ENCODE measurements at places on chromosomes 6 and 20.

- no peak for DNase-seq
Observed at GRCh38 chr6:22141241-22141745, 155.5 kb downstream of the PRL start.

DNA sequence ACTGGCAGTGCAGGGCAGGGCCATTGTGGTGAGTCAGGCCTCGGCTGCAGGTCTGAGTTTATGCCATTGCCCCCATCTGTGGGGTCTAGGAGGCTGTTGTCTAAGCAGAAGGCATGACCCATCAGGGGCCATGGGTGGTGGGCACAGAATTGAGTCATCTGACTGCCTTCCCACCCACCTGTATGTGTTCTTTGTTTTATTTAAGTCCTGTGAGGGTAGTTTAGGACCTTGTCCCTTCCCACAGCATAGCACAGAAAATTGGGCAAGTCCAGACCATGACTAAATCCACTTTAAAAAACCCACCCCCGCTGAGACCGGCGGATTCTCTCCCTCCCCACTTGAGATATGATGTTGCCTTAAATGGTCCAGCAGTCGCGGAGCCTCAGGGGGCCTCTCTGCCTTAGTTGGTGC is 40.3 kb downstream of the ERMARD start:
- DNase-seq = no peak

DNA sequence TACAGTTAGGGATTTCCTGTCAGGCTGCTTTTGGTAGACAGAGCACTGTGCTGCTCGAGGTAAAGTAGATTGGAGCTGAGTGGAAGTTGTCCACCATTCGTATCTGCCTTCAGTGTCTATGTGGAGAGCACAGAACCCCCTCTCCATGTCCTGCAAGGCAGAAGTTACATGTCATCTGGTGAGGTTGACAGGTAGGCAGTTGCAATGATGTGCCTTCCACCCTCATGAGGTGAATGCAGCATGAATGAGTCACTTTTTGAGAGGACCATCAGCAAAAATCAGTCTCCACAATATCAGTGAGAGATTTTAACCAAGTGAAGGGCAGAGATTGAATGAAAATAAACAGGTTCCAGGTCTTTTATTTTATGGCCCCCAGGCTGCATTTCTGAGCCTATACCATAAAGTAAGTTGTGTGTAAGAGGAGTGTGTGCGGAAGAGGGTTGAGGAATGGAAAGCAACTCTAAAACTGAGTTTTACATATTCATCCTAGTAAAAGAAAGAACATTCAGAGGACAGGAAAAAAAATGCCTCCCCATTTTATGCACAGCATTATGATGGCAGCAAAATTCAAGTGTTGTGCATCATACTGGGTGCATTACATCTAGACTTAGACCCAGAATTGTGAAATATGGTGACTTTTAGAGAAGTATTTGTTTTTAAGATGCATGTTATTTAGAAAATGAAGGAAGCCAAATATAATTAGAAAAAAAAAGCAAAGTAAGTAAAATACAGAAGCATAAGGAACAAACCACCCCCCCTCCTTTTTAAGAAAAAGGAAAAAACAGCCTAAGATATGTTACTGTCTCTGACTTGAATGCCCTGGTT is 15.8 kb downstream of the TRAPPC3L start:
- no peak for DNase-seq

GRCh38 chr6:11353921-11354389 is 121.5 kb upstream of the NEDD9 start:
- no peak for DNase-seq

GRCh38 chr20:10927936-10928840 is 254.4 kb upstream of the JAG1 start:
- DNase-seq = no peak

DNA sequence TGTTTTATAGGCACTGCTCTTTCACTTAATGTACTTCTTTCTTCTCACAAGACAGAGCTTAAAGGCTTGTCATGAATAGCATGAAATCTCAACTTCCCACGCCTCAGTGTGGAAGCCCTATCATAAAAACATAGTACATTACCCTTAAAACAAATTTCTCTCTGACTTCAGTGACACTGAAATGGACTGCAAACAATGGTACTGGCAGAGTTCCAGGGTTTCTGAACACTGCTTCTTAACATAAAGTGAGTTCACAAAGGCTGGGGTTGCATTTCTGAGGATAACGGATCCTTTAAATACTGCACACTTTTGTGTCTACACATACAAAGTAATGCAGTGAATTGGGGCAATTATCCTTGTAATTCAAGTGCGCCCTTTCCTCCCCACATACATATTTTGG is 32.3 kb upstream of the PLEKHG1 start:
- no peak for DNase-seq

GRCh38 chr6:71887006-71887743 is 825 bp downstream of the RIMS1 start:
- no peak for DNase-seq

DNA sequence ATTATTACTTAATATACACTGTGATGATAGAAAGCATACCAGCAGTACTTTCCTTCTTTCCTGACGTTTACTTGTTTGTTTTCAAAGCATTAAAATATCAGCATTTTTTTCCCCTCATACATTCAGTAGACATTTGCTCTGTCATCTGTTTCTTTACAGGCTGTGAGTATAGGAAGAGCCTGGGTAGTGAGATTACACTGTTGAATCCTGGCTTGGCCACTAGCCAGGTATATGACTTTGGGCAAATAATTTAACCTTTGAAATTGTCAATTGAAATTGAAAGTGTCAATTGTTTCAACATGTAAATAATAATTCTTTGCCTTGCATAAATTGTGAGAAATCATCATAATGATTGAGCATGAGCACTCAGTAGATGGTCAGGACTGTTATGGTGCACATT is 336.2 kb downstream of the CDKAL1 start:
- DNase-seq = no peak

DNA sequence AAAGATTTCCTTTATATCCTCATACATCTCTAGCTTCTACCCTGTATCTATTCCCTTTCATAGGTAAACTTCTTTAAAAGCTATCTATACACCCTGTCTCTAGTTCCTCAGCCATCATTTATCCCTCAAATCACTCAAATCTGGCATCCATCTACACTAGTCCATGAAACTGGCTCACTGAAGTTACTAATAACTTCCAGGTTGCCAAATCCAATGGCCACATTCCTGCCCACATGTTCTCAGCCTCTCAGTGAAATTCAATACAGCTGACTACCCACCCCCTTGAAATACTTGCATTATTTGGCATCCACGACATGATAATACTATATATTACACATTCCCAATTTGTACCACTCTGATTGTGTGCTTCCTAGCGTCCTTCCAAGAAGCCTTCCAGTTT is 8.7 kb downstream of the REPS1 start:
- no peak for DNase-seq

DNA sequence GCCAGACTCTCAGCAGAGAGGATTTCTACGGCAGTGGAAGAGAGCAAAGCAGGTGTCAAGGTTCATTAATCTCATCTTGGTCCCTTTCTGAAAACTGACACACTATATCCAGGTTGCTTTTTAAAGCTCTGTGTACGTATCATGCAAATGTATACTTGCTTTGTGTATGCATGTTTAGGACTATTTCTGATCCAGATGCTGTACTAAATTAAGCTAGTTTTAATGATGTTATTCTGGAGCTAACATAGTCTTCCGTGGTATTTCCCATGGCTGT is 59.2 kb upstream of the SNX9 start:
- DNase-seq = no peak

- DNase-seq = no peak
Observed at GRCh38 chr6:121531658-121532169, 96.3 kb downstream of the GJA1 start.

GRCh38 chr6:33950891-33951889 is 147.4 kb upstream of the MLN start:
- DNase-seq = no peak

DNA sequence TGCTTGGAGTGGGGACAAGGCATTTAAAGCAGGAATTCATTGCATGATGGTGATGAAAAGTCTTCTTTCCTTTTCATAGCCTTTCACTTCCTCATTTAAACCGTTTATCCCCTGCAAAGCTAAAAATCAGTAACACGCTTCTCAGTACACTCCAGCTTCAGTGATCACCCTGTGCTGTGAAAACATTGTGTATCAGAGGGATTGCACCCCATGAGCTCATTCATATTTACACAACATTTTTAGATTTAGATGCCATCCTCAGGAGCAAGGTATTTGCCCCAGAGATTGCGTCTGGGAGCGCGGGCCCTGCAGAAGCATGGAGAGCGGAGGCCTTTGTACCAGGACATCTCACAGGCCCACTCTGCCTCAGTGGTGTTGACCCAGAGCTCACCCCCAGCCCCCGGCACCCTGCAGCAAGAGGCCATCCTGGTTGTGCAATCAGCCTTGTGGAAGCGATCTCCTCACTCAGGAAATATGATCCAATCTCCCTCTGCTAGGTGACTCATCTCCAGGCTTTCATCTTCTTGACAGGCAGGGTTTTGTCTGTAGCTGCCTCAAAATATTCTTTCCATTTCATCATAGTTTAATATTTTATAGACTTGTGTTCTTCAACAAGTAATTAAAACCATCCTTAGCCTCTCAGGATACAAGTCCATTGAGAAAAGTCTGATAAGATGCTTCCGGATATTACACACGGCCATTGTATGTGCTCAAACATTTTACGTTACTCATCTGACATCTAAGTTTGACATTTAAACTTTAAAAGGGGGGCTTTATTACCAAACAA is 38.9 kb upstream of the THBS2 start:
- DNase-seq = peak; percentile 95

GRCh38 chr20:53148771-53149147 is 176.6 kb downstream of the TSHZ2 start:
- DNase-seq = no peak

- DNase-seq = no peak
Observed at GRCh38 chr20:47656318-47656717, 129.0 kb downstream of the SULF2 start.

- DNase-seq = no peak
Observed at GRCh38 chr6:10838794-10839333, 525 bp upstream of the MAK start.

GRCh38 chr6:87645080-87645479 is 55.1 kb downstream of the ORC3 start:
- DNase-seq = no peak

DNA sequence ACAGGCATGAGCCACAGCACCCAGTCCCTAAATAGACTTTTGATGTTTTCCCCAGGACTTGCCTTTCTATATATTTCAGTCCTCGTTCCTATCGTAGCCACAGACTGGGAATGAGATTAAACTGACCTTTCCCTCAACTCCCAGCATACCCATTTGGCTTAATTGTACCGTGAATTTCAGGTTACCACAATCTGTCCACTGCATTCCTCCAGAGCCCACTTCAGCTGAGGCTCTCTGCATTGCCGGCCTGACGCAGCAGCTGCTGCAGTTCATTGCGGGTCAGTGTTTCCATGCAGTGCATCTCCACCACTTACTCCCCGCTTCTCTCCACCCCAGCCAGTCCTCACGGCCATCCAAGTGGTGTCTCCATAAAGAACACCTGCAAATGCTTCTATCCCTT is 103.1 kb upstream of the RIN2 start:
- DNase-seq = no peak

GRCh38 chr20:8055096-8055495 is 35.5 kb upstream of the TMX4 start:
- DNase-seq = no peak

DNA sequence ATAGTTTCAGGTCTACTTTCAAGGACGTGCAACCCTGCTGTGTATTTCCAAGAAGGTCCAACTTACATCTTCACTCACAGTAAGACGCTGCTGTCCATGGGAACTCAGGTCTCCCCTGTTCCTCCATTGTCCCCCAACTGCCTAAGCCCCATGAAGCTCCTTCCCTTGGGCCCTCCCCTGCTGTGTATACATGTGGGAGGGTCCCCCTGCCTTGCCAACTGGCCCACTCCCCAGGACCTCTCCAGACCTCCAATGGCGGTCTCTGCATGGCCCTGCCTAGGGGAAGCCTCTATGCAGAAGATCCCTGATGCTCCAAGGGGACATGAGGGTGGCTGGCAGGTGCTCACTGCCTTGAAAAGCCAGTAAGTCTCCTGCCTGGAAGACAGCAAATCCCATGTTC is 186.7 kb upstream of the CST7 start:
- no peak for DNase-seq

DNA sequence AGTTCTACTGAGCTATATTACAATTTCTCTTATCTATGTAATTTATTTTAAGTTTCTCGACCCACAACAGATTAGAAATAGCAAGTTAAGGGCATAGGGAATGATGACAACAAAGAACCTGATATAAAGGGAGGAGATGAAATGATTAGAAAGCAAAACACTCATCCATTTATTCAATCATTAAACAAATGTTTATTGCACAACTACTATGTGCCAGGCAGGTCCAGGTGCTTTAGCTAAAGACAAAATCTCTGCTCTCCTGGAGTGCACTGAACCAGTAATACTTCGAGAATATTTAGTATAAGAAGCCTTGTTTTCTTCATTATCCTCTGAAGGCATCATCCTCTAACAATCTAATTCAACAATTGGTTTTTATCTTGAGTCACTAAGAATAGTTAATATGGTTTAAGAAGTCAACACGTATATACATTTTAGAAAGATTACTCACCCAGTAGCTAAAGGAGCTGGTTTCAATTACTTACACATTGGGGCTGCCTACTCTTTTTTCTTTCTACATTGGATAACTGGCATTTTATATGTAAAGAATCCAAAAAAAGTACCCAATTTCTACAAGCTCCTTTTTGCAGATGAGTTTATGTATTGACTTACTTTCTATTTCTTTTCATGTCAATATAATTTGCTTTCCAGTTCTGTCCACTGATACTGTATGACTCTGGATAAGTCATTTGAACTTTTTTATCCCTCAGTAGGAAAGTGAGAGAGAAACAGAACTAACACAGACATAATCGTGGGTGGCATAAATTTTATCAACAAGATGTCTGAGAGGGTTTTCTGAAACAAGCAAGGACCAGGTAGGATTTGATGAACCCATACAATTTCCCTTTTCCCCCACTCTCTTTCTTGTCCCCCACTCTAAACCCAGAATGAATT is 312.6 kb downstream of the CLIC5 start:
- no peak for DNase-seq

DNA sequence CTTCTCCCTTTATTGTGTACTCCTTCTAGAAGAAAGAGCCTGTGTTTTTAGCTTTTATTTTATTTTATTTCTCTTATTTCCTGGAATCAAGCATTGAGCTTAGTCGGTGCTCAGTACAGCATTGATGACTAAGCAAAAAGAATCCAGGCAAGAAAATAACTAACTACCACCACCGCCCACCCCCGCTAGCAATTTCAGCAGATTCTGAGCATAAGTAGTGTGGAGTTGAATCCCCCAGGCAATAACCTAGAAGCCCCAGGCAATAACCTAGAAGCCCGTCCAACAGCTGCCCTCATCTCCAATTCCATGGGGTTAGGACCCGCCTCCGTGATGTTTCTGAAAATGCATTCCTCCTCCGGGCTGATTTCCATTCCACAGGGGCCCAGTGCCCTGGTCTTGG is 258.0 kb upstream of the TAB2 start:
- no peak for DNase-seq

All from fibroblast of the conjunctiva (primary cell).